ENCODE measurements at places on chromosomes 12 and 14.

GRCh38 chr12:3216726-3217682 is 139.8 kb downstream of the TSPAN9 start:
- DNase-seq = no peak

DNA sequence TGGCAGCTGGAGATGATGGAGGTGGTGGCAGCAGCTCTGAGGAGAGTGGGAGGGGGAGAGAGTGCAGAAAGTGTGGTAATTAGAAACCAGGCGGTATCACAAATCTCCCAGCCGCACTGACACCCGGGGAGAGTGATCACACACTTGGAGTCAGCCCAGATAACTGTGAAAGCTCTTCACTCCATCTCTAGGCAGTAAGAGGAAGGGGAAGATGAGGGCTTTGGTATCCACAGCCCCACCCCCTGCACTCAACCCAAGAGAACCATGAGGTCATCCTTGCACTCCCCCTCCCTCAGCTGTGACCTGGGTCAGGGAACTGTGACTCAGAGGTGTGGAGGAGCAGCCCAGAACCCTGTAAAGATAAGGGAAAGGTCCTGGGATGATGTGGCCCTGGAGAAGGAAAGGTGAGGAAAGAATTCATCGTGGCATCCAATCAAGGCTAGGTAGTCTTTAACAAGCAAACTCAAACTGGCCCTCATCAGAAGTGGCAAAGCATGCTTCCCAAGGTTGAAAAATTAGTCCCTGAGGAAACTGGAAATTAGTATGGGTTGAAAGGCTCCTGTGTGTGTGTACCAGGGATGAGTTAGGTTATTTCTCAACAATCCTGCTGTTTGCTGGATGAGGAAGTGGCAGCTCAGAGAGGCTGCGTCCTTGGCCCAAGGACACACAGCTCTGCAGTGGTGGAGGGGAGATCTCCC is 111.0 kb upstream of the LHX5 start:
- no peak for DNase-seq

DNA sequence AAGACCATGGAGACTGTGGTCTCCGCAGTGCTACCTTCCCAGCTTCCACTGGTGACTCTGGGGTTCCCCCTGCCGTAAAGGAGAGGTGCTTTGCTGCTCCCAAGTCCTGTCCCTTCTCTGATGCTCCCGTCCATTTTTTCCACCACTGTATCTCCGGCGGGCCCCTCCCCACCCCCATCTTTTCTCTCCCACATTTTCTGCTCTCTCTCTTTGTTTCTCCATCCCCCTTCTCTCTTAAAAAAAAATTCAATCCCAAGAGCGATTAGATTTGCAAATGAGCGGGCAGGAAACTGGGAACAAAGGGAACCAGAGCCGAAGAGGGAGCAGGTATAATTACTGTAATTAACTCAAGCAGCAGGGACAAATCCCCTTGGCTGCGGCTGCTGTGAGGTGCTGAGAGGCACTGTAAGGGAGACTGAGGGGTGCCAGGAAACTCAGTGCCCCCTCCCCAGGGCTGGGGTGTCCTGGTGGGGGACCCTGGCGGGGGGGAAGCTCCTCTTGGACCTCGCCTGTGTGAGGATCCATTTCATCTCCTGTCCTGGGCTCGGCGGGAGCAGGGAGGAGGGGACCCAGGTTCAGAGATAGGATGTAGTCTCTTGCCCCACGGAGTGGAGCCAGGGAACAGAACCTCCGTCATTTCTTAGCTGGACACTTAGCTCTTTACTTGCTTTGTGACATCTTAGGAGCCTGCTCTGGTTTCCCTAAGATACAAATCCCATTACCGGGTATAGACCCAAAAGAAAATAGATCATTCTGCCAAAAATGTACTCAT is 140.4 kb upstream of the NRXN3 start:
- DNase-seq = no peak

DNA sequence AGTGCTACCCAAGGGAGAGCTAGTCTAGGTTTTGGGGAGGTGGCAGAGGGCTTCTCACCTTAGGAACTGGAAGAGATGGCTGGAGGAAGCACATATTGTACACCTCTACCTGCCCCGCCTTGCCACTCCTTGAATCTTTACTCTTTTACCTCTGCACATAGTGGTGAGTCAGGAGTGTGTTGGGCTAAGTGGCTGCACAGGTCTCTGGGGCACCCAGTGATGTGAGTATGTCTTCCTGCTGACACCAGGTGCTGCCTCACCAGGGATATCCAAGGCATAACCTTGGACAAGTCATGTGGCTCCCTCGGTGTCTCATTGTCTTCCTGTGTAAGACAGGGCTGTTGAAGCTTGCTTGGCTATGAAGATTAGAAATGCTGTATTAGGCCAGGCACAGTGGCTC is 19.8 kb upstream of the CABP1 start:
- DNase-seq = no peak

DNA sequence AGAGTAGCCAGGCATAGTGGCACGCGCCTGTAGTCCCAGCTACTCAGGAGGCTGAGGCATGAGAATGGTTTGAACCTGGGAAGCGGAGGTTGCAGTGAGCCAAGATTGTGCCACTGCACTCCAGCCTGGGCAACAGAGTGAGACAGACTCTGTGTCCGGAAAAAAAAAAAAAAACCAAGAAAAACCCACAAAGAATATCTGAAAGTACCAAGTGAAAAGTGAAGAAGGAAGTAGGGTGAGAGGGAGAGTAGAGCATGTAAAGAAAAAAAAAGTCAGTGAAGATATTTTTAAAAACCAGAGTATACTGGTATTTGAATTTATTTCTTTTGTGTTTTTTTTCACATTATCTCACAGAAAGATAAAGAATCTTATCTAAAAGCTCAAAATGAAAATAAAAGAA is 43.3 kb upstream of the ISM2 start:
- DNase-seq = no peak

- no peak for DNase-seq
Observed at GRCh38 chr14:53295985-53296582, 143.0 kb upstream of the DDHD1 start.

DNA sequence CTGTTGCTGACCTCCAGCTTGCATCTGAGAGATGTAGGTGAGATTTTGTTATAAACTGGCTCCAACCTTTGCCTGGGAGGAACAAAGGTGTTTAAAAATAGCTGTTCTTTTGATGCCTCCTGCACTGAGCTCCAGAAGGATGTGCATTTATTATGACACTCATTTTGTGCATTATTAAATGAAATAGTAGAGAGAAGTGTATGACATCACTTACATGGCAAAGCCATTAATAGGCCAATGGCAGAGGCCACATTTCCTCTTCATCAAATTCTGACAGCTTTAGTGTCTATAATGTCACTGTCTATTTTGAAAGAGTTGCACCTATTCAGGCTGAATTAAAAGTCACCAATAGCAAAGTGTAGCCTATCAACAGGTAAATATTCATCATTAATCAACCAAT is 564.6 kb downstream of the FLRT2 start:
- no peak for DNase-seq

GRCh38 chr14:101721951-101722661 is 39.4 kb upstream of the PPP2R5C start:
- DNase-seq = peak; percentile 82

- no peak for DNase-seq
Observed at GRCh38 chr12:38931461-38931860, 26.1 kb upstream of the CPNE8 start.

DNA sequence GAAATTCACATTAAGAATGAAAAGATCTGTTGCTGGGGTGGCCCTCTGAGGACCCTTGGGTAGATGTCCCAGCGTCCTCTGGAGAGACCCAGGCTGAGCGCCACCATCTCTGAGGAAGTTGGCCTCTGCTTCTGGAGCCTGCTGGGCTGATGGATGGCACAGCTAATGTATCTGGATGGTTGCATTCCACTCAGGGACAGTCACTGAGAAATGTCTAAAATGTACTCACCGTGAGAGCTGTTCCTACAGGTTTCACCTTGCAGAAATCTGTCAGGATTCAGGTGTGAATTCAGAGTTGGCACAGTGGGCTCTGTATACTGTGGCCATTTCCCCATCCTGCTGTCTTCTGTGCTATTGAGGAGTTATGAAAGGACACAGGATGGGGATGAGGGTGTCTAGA is 247.2 kb downstream of the AACS start:
- DNase-seq = no peak

DNA sequence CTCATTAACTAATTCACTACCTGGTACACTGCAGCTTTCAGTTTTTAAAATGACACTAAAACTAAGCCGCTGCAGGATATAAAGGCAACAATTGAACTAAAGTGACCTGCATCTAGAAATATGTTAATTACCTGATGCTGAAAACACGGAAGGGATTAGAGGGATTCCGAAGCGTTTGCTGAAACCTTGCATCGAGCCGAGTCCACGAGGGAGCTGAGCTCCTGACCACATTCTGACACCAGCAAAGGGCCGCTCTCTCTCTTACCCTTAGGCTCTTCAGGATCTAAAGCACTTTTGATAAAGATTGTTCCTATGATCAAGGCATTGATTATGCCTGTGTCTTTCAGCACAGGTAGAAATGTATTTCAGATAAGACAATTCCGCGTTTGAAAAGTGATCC is 59.5 kb upstream of the CDKN3 start:
- no peak for DNase-seq

GRCh38 chr12:10289005-10289754 is 18.5 kb upstream of the KLRD1 start:
- DNase-seq = no peak

GRCh38 chr12:121803861-121804416 is at the start of gene SETD1B:
Gene SETD1B (plus strand): TSS chr12:121804009. CDS start chr12:121804738, 729 bp downstream.
- peak; percentile 80 for DNase-seq

GRCh38 chr12:113276946-113277500 is 55.8 kb downstream of the TPCN1 start:
- no peak for DNase-seq

DNA sequence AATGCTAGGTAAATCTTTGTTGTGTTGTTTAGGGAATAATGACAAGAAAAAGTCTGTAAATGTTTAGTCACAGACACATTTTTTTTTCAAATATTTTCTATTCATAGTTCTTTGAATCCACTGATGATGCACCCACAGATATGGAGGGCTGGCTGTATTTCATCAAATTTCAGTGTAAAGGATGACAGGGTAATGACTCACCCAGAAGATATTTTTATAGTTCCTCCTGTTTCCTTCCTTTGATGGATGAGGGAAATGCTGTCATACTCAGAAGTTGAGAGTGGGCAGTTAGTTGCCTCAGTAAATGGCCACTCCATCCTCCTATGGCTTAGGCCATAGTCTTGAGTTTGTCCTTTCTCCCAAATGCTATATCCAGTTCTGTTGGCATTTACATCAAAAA is 76.9 kb upstream of the REP15 start:
- no peak for DNase-seq

GRCh38 chr14:60773558-60773957 is 39.0 kb downstream of the MNAT1 start:
- DNase-seq = no peak

DNA sequence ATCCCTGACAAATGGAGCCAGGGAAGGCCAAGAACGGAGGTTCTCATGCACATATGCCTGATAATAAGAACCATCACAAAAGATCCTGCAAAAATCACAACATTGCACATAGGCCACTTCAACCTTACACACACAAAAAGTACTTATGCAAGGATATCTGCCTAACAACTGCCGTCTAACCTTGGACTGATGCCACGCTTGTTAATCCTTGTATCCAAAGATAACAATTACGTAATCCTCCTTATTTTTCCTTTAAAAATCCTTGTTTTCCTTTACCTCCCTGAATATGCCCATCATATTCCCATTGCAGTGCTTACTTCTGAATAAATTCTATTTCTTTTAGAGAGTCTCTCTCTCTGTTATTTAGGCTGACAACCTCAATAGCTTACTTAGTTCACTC is 59.5 kb downstream of the TMEM116 start:
- no peak for DNase-seq

- DNase-seq = no peak
Observed at GRCh38 chr12:3017281-3017680, 58.1 kb downstream of the TEAD4 start.

DNA sequence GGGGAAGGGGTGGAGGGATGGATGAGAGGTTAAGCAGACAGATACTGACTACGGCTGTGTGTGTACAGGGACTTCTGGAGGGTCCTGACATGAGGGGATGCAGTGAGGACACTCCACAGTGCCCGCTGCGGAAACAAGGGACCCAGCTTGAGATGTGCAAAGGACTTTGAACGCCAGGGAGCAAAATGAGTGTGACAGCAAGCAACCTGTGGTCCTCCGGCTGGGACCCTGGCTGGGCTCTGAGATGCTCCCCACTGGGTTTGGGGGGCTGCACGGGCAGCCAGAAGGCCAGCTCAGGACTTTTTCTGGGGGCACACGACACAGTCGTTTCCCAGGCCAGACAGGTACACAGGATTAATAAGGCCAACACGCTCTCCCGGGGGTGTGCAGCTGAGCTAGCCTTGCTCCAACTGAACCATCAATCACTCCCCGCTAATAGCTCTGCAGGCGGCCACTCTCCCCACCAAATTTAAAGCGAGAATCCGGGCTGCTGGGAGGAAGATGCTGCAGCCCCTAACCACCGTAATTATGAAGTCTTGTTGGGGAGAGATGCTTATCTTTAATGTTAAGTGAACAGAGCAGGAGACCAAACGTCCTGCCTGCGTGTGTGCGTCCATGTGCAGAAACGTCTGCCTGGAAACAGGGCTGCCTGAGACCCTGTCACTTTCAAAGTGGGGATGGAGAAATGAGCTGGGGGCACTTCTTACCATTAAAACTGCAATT is 51.6 kb upstream of the DLK1 start:
- no peak for DNase-seq

DNA sequence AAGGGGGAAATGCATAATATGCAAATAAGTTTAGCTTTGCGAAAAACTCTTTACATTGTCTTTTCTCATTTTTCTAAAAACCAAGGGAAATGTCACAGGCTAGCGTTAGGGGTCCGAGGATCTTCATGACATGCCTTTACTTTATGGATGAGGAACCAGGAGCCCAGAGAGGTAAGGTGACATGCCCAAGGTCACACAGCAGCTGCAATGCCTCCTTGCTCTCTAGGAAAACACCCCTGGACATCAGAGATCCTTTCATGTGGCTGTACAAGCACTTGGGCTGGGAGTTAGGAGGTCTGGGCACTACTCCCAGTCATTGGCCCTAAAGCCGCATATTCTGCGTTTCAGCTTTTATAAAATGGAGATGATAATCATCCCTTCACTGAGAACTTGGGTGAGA is 741 bp downstream of the PROX2 start:
- no peak for DNase-seq

GRCh38 chr12:6367065-6367968 is 8.0 kb downstream of the SCNN1A start:
- DNase-seq = peak; percentile 71

- DNase-seq = no peak
Observed at GRCh38 chr12:51512438-51512837, 78.6 kb upstream of the SCN8A start.

- no peak for DNase-seq
Observed at GRCh38 chr12:89975574-89975973, 266.9 kb upstream of the ATP2B1 start.

GRCh38 chr12:108642899-108643654 is 9.4 kb upstream of the SELPLG start:
- no peak for DNase-seq

- no peak for DNase-seq
Observed at GRCh38 chr12:92020983-92021665, 124.5 kb downstream of the BTG1 start.

Data from activated CD8-positive, alpha-beta memory T cell treated with anti-CD3 and anti-CD28 coated beads for 24 hours (primary cell).